ENCODE measurements at places on chromosomes 11 and 22.
A peak's percentile ranks its signal among the peaks of the same experiment; 100 is the strongest.

DNA sequence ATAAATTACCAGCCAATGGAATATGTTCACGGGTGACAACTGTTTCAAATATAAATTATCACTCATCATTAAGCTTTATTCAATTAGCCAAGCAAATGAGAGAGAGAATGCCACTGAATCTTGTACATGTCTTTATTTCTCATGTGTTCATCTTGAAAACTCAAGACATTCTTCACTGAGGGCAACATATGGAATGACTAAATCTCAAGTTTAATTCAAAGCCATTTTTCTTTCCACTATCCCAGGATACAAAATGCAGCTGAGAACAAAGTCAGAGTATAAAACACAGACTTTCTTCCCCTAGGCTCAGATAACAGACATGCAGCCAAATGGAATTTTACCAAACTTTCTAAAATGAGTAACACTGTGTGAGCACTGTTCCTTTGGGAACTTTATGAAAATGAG lies 12.1 kb upstream of the BBOX1 start:
- no peak for DNase-seq

GRCh38 chr11:21625982-21626381 lies 566.9 kb upstream of the ANO5 start:
- no peak for DNase-seq

DNA sequence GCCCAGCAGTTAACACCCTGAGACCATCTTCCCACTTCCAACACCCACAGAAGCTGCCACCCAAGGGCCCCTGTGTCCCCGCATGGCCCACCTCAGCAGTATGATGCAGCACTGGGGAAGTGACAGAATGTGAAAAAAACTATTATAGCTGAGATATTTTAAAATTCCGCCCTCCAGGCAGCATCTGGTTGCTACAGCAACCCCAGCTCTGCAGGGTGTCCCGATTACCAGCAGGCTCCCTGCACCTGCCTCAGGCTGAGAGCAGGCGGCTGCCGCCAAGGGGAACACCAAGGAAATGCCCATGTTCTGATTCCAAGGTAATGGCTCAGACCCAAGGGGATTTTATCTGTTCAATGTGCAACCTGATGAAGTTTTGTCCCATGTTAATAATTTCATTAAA lies 10.5 kb upstream of the TMEM121B start:
- DNase-seq = no peak

DNA sequence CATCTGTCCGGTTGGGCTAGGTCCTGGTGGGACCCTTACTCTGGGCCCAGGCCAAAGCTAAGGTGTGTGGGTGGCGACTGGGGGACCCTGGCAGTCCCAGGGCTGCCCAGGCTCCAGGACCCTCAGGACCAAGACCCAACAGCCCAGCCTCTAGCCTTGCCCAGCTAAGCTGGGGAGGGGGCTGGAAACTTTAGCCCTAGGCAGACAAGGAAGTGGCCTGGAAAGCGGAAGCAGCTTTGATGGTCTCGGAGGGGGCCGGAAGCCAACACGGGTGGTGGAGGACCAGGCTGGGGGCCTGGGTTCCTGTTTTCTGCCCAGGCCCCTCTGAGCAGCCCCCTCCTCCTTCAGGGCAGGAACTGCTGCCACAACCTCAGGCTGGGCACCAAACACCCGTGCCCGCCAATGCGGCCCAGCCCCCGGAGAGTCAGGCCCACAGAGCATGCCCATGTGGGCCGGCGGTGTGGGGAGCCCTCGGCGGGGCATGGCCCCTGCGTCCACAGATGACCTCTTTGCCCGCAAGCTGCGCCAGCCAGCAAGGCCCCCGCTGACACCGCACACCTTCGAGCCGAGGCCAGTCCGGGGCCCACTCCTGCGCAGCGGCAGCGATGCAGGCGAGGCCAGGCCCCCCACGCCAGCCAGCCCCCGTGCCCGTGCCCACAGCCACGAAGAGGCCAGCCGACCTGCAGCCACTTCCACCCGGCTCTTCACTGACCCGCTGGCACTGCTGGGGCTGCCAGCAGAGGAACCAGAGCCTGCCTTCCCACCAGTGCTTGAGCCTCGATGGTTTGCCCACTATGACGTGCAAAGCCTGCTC lies 2.8 kb downstream of the SIPA1 start:
- no peak for DNase-seq

- no peak for DNase-seq
Observed at GRCh38 chr22:33114565-33114964, 56.4 kb upstream of the SYN3 start.

GRCh38 chr11:76329983-76330382 lies 50.9 kb downstream of the THAP12 start:
- no peak for DNase-seq

GRCh38 chr11:110453684-110454354 lies 24.1 kb downstream of the FDX1 start:
- DNase-seq = no peak

- DNase-seq = no peak
Observed at GRCh38 chr11:16078936-16079335, 277.4 kb downstream of the SOX6 start.

GRCh38 chr11:69981119-69981784 lies 96.9 kb upstream of the ANO1 start:
- DNase-seq = no peak

DNA sequence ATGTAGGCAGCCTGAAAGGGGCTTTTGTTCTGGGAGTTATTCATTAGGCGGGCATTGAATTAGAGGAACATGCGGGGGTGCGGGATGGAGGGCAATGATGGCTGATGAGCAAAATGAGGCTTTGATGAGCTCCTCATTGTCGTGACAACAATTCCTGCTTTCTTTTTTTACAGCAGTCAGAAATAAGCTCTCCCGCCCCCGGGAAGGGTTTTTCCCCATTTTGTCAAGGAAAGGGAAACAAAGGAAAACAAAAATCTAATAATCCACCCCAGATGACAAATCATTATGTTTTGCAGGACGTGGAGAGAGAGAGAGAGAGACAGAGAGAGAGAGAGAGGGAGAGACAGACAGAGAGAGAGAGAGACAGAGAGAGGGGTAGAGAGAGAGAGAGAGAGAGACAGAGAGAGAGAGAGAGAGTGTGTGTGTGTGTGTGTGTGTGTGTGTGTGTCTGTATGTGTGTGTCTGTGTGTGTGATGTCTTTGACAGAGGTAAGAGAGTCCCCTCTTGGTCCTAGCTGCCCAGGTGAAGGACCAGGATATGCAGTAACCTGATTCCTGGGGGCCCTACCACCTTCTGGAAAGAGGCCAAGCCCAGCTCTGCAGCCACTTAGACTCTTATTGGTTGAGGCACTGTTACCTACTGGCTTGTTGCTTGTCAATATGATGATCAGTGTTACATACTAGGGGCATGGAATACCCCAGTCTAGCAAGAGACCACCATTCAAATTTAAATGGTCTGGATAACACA lies 46.7 kb upstream of the PARVA start:
- no peak for DNase-seq

DNA sequence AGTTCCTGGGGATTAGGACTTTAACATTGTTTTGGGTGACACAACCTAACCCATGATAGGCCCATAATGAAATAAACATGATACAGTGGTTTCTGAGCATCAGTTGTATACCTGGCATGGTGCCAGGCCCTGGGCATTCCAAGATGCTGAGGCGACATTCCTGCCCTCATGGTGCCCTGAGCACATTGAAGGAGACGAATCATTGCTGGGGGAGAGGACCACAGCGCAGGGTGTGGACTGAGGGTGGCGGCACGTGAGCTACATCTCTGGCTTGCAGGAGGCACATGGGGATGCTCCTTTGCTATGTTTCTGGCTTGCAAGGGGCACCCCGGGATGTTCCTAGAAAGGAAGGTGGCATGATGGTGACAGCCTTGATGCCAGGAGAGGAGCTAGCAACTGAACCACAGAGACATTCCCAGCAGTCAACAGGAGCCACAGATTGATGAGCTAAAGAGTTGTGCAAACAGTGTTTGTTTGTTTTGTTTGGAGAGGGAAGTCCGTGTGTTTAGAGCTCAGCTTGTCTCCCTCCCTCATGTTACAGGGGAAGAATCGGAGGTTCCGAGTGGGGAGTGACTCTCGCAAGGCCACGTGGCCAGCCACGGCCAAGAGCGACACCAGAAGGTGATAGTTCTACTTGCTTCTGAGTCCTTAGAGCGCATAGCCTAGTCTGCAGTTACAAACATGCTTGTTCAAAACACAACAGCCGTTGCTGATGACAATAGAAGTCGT lies 106.4 kb downstream of the MIAT start:
- peak; percentile 75 for DNase-seq

GRCh38 chr11:45736424-45736823 lies 68.5 kb upstream of the SLC35C1 start:
- peak; percentile 6 for DNase-seq

- DNase-seq = no peak
Observed at GRCh38 chr11:88117281-88117858, 57.9 kb downstream of the RAB38 start.

GRCh38 chr11:17651061-17651460 lies 68.3 kb upstream of the MYOD1 start:
- DNase-seq = no peak

- peak; percentile 19 for DNase-seq
Observed at GRCh38 chr11:2444821-2445745, at the start of gene KCNQ1. Gene KCNQ1 (plus strand): TSS chr11:2445008. CDS start chr11:2445099, 91 bp downstream.

DNA sequence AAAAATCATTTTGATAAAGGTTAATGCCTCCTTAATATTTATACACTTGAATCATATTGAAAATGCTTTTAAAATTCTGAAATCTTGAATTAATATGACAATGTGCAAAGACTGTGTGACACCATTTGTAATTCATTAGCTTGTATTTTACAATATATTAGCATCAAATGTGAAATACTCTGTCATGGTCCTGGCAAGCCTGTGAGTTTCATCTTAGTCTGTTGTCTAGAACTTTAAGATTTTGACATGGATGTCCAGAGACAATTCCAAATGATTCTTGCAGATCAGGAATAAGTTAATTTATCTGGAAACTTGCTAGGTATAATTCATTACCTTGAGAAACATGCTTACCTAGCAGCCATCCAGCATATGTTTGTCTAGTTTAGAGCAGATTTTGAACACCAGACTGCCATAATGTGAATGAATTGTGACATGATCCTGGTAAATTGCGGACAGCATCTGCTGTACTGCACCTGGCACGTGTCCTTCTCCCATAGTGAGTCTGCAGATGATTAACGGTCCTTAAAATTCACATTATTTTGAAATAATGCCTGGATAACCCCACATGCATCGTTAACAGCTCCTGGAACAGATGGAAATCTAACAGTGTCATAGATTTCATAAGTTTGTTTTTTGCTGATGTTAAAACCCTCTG lies 34.5 kb upstream of the DEUP1 start:
- no peak for DNase-seq

GRCh38 chr11:119643212-119643875 lies 85.7 kb downstream of the NECTIN1 start:
- no peak for DNase-seq

DNA sequence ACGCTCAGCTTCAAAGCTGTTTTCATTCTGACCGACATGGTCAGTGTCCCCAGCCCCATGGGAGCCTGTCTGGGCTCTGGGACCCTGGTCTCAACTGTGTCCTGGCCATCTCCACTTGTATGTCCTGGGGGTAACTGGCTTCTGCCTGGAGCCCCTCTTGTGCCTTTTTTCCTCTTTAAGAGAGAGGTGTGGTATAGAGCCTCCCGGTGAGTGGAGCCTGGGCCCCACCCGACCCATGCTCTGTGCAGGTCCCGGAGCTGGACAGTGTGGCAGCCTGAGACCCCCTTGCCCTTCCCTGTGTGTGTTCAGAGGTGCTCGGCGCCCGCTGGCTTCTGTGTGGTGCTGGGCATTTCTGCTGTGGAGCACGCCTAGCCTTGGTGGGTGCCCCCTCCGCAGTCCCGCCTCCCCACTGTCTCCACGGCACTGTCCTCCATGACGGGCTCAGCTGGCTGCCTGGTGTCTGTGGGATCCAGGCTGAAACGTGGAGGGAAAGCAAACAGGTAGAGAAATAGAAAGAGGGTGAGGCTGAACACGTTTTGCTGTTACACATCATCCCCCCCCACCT lies 74.9 kb downstream of the PARVB start:
- no peak for DNase-seq

DNA sequence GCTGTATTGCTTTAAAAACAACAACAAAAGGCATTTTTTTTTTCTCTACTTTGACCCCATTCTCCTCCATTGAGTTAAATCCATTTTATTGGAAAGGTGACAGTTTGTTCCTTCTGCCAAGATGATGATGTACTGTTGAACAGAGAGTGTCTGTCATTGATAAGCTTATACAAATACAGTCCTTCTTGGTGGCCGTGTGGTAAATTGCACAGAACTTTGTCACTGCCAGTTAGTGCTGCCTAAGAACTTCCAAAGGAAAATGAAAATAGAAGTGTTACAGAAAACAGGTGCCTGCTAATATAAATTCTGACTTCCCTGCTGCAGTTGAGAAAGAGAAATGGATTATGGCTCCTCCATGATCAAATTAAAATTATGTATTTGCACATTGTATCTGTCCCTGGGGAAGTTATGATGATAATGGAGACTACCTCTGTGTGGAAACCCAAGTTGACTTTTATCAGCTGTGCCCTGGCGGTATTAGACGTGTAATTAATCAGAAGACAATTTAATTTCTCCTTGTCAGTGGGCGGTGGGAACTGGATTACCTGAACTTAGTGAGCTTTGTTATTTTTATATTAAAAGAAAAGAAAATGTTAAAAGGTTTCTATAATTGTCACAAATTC lies 546.7 kb downstream of the CNTN5 start:
- DNase-seq = no peak

DNA sequence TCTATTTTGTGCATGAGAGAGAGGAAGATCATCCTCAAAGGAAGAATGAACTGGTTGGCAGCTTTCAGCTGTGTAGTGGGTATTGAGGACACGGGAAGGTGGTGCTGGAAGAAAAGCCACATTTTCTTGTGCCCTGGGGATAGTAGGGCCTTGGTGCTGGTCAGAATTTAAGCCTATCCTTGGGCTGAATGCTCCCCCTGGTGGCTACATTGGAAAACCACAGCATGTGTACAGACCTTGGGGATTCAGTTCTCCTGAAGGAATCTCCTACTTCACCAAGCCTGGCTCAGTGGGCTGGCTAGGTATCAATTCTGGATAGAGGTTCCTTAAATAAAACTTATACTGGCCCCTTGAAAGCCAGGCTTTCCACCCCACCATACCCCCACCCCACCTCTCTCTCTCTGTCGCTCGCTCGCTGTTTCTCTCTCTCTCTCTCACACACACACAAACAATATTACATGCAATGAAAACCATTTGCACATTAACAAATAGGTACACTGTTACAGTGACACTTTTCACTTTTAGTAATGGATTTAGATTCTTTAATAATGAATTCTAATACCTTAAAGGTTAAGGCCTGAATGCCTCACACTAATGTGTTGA lies 2.8 kb upstream of the OR51M1 start:
- peak; percentile 82 for DNase-seq

- no peak for DNase-seq
Observed at GRCh38 chr11:102539567-102539966, 9.0 kb upstream of the MMP7 start.

GRCh38 chr11:106133529-106133928 lies 56.1 kb downstream of the AASDHPPT start:
- DNase-seq = peak; percentile 31

Measured in ELR (cell line).